ENCODE measurements at places on chromosomes 11 and 22.

DNA sequence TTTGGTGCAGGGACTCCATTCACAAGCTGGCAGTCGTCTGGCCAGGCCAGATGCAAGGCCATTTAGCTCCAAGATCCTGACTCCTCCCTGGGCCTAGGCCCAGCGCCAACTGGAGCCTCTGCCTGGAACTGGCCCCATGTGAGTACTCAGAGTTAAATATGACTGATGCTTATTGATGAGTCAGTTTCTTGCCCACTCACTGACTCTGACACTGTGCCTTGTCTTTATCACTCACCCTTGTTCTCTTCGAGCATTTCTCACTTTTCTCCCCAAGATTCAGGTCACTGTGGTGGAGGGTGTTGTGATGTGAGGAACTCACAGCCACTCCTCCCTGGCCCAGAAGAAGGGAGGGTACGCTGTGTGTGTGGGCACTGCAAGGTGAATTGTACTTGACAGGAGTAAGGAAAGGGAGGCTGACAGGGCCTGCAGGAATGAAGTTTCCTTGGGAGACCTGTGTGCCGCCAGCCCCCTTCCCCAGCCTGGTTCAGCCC lies 23.2 kb upstream of the ST3GAL4 start:
- DNase-seq, result no peak

- DNase-seq, result no peak
Measured at GRCh38 chr11:114215428-114215827, 80.8 kb upstream of the NNMT start.

DNA sequence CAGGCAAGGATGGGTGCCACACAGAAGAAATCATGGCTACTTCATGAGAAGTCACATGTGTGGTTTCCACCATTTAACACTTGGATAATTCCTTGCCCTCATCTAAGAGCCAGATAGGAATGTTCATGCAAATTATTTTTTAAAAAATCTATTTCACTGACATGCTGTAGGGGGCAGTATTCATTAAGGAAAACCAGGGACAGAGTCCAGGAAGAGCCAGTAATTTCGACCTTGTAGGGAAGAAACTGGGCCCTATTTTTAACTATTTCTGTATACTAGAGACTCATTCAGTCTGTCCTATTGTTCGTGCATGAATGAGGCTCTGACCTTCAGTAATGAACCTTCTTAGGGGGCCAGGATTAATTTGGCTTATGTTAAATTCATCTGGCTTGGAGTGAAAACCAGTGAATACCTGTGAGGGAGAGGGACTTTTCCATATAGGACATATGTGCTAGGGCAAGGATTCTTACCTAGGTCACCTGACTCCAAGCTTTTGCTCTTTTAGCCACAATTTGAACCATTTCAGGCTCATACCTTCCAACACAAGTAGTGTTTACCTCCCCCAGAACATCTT lies 192.7 kb downstream of the NAV2 start:
- DNase-seq, result no peak

DNA sequence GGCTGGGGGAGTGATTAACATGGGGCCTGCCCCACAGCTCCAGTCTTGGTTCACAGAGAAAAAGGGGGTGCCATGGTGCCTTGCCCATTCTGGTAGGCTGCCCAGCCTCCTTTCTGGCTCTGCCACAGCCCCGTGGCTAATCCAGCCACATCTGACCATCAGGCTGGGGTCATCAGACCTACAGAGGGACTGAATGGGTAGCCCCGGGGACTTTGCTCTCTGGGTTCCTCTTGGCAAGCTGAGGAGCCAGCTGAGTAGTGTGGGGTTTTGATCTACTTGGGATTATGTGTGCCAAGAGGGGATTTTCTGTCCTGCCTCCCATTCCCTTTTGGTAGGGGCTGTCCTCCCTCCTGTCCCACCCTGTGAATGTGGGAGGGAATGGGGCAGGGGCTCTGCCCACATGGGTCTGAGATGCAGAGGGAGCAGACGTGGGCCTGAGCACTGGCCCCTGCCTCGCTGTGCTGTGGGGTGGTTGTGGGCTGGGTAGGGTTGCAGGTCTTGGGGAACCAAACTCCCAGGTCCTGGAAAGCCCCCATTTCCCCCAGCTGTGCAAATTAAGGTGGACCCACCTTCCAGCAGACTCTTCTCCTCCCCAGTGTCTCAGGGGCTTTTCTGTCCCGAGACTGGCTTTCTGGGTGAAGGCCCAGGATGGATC lies 32.0 kb downstream of the CD82 start:
- no peak for DNase-seq

DNA sequence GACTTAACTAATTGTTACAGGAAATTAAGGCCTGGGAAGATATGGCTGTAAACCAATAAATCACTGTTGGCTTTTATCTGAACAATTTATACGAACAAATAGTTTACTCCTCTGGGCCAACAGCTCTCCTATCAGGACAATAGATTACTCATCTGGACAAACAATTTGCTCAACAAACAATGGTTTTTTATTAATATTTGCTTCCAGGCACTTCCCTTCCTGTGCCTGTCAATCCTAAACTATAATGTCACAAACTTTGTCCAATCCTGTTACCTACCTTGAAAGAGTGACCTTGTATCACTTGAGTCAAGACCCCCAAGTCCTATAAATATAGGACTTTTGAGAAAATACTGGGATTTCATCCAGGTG lies 87.6 kb upstream of the OR9Q1 start:
- no peak for DNase-seq

GRCh38 chr11:86383041-86383955 lies 8.6 kb downstream of the CCDC81 start:
- no peak for DNase-seq

- no peak for DNase-seq
Measured at GRCh38 chr11:32344946-32345345, 90.4 kb downstream of the WT1 start.

DNA sequence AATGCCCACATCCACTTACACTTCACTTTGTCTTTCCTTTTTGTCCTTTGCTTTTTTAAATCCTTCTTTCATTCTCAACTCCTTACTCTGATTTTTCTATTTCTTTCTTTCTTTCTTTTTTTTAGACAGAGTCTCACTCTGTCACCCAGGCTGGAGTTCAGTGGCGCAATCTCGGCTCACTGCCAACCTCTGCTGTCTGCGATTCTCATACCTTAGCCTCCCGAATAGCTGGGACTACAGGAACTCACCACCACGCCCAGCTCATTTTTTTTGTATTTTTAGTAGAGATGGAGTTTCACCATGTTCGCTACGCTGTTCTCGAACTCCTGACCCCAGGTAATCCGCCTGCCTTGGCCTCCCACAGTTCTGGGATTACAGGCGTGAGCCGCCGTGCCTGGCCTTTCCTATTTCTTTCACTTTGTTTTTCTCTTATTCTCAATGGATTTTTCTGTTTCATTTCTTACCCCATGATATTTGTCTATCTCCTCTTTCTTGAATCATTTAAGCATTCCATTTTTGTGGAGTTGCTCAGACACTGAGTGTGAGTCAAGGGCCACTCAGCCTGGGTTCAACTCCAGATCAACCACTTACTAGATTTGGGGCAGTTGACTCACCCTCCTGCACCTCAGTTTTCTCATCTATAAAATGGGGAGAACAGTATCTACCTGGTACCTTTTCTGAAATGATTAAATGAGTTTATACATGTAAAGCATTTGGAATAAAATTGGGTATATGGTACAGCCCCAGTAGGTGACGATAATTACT lies 7.6 kb downstream of the KCNJ5 start:
- no peak for DNase-seq

DNA sequence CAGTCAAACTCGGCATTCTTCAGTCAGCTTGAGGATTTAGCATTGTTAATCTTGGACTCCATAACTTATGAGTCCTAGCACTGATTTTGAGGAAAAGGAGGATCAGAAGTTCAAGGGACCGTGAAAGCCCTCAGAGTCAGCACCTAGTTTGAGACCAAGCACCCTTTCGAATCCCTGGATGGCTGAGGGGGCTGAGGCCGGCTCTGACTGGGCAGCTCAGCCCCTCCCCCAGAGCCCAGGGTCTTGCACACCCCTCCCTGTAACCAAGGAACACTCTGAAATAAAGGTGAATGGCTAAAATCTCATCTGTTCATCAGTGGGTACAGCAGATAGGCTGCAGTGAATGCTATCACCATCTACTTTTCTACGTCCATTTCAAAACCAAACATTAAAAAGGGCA lies 27.3 kb downstream of the SLC25A18 start:
- no peak for DNase-seq

GRCh38 chr22:37904572-37905533 lies 1.2 kb upstream of the MICALL1 start:
- DNase-seq, result no peak

- no peak for DNase-seq
Measured at GRCh38 chr22:48099251-48099650, 1336.8 kb downstream of the TBC1D22A start.

- DNase-seq, result no peak
Measured at GRCh38 chr11:129968591-129969419, 33.8 kb downstream of the PRDM10 start.

DNA sequence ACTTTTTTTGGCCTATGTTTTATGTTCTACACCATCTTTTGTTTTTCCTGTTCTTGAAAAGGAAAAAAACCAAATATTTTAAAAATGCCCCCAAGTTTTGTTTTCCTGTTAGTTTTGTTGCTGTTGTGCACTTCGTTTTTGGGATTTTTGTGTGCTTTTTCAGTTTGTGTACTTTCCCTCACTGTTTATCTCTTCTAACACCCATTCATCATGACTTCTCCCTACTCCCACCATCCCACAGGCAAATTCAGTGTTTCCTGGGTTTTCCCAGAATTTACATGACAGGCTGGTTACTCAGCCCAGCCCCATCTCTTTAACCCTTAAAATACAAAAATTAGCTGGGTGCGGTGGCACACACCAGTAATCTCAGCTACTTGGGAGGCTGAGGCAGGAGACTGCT lies 15.6 kb downstream of the TMEM123 start:
- no peak for DNase-seq

- no peak for DNase-seq
Measured at GRCh38 chr11:86606270-86606835, 66.1 kb downstream of the ME3 start.

DNA sequence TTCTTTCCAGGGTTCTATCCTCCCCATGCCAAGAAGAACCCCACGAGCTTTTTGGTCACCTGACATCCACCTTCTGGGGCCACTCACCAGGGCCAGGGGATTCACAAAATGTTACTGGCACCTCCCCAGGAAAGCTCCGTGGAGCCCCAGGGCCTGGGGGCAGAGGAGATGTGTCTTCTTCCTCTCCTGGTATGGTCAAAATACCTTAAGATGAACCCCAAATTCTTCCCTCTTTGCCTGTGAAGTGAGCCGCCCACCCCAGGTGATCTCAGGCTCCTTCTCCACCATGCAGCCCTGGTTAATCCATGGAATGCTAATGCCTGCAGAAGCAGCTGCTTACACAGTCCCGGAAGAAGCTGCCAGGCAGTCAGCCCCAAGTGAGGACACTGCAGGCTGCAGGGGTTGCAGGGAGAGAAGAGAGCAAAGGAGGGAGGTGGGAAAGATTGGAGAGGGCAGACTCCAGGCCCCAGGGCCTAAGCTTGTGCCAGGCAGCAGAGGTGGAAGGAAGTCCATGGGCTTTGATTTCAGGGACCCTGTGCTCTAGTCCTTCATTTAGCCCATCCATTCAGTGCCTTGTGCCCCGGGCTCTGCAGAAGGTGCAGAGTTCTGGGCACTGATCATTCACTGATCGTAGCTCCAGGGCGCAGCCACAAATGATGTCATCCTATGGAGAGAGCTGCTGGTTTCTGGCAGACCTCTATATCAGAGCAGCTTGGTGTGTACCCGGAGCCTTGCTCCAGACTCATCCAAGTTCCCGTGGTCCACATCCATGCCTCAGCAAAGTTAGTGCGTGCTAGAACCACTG lies 127.9 kb upstream of the NECTIN1 start:
- DNase-seq, result no peak

GRCh38 chr11:127191689-127192088 lies 191.1 kb upstream of the KIRREL3 start:
- no peak for DNase-seq

DNA sequence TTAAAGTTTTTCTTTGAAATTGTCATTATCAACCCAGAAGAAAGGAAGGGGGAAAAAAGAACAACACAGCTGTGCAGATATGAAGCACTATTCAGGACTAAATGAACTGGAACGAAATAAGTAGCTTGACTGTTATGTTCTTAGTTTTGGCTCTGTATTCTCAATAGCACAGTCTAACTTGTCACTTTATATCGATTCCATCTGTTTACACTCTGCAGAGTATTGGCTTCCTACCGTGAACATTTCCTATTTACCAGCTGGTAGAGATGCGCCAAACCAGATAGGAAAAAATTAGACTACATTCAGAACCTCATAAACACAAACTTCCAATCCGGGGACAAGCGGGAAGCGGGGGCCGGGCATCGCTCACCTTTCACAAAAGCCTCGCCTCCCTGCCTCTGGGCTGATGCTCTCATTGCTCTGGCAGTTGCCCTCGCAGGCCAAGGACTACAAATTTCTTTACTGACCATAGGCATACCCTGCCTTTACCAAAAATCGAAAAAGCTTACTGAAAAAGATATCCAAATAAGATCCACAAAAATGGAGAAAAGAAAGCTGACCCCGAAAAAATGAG lies 66.2 kb downstream of the EFCAB6 start:
- DNase-seq, result no peak

DNA sequence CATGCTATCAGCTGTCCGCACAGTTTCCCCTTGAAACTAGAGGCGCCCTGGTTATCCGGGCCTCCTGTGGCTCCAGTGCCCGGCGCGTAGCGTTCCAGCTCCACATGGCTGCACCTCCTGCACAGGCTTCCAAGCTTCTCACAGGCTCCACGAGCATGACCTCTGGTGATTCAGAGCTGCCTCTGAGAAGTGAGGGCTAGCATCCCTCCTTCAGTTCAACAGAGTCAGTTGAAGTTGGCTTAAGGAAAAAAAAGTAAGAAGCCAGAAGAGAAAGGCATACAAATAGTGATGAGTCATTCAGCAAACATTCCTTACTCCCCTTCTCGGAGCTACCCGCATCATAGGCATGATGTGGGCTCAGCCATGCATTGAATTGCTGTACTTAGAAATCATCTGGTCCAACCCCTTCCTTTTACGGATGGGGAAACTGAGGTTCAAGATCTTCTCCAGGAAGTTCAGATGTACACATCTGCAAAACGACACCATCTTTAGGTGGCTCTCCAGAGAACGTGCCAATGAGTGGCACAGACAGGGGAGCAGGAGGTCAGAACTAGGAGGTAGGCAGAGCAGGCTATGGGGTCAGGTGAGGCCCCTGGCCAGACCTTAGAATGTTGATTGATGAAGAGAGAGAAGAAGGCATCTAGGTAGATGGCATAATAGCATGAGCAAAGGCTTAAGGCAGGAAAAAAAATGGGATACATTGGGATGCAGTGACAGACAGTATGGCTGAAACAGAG lies 216.3 kb upstream of the TBCEL start:
- DNase-seq, result no peak

- no peak for DNase-seq
Measured at GRCh38 chr11:74443071-74443864, 24.1 kb downstream of the KCNE3 start.

- DNase-seq, result no peak
Measured at GRCh38 chr22:38767313-38767712, 11.5 kb upstream of the SUN2 start.

DNA sequence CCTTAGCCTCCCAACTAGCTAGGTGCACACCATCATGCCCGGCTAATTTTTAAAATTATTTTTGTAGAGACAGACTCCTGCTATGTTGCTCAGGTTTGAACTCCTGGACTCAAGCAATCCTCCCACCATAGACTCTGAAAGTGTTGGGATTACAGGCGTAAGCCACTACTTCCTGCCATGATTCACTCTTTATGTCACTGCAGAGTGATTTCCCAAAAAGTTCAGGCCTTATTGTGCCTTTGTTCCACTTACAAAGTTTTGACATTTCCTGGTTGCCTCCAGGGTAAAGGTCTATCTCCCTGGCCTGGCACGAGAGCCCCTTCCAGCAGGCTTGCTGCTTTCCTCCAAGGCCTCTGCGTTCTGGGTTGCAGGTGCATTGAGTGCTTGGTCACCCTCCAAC lies 44.6 kb upstream of the RIC3 start:
- no peak for DNase-seq

- DNase-seq, result no peak
Measured at GRCh38 chr22:29733362-29734201, 13.8 kb downstream of the CABP7 start.
